ENCODE measurements at places on chromosomes 6 and 20.

- no peaks in the 10 kb centered on the region for H3K4me1 ChIP-seq
- no peak for DNase-seq
- H3K36me3 ChIP-seq = peaks cover 8% of the 10 kb centered on the region
- H3K27me3 ChIP-seq = no peaks in the 10 kb centered on the region
Observed at GRCh38 chr6:157143171-157143889, 180.0 kb downstream of the TMEM242 start.

DNA sequence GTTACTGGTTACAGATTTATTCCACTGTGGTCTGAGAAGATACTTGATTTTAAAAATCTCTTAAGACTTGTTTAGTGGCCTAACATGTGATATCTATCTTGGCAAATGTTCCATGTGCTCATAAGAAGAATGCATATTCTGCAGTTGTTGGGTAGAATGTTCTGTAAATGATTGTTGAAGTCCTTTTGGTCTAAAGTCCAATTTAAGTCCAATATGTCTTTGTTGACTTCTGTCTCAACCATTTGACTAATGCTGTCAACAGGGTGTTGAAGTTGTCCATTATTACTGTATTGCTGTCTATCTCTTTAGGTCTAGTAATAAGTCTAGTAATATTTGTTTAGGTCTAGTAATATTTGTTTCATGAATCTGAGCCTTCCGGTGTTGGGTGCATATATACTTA is 387.8 kb upstream of the RUNX2 start:
- H3K27me3 ChIP-seq = no peaks in the 10 kb centered on the region
- DNase-seq = no peak
- no peaks in the 10 kb centered on the region for H3K4me1 ChIP-seq
- H3K4me3 ChIP-seq = no peak overlapping the region
- no peak overlapping the region for H3K27ac ChIP-seq

DNA sequence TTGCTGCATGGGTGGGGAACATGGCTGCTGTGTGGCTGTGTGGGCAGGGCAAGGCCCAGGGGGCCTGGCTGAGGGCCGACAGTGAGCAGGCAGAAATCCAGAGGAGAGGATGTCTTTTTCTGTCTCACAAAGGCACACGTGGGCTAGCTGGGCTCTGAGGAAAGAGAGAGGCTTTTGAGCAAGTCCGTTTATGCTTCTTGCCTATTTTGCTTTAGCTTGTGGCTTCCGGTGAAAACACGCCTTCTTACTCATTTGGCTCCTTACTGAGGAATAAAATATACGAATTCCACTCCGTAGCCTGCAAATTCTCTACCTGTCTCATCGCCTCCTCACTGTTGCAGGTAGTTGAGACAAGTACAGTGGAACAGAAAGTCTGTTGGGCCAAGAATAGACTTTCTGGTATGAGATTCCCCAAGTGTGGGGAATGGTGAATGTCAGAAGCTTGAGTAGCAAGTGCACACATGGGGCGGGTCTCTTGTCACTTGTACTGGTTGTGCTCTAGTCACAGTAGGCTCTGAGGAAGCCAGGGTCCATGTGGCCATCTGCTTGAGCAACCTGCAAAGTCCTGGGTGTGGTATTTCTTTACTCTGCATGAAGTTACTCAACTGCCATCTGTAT is 28.4 kb downstream of the WRNIP1 start:
- H3K36me3 ChIP-seq = no peaks in the 10 kb centered on the region
- H3K4me1 ChIP-seq = peaks cover 7% of the 10 kb centered on the region
- no peaks in the 10 kb centered on the region for H3K27me3 ChIP-seq
- no peak for DNase-seq

GRCh38 chr6:112155886-112156285 is 68.5 kb downstream of the FAM229B start:
- DNase-seq = no peak
- H3K4me3 ChIP-seq = no peak overlapping the region
- H3K4me1 ChIP-seq = peaks cover 3% of the 10 kb centered on the region
- no peaks in the 10 kb centered on the region for H3K36me3 ChIP-seq

DNA sequence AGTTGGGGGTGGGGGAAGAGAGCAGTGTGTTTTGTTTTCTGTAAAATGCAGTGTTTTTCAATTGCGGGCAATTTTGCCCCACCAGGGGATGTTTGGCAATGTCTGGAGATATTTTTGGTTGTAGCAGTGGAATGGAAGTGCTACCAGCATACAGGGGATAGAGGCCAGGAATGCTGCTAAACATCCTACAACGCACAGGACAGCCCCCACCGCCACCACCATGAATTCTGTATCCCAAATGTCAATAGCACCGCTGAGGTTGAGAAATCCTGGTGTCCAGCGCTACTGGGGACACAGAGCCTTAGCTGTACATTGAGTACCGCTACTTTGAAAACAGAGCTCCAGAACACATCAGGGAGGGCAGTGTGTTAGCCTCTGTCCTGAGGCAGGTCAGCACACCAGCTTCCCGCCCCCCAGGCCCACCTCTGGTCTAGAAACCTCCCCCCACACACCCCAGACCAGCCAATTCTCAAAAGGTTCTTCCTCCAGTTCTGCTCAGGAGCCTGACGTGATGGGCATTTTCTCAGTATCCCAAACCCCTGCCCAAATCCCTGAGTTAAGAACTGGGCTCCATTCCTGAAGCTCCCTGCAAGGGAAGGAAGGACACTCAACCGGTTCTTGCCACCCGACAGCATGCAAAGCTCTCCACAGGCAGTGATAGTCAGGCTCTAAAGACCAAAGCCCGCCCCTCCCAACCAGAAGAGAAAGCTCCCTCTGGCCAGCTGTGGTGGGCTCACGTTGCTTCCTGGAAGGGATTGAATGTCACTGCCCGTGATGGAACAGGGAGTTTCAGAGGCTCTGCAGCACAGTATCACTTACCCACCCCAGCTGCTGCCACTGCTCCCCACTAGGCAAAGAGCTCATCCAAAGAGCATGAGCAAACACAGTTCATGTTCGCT is 321.5 kb upstream of the JARID2 start:
- DNase-seq = no peak
- H3K36me3 ChIP-seq = no peaks in the 10 kb centered on the region
- H3K27ac ChIP-seq = no peak overlapping the region
- no peaks in the 10 kb centered on the region for H3K27me3 ChIP-seq

DNA sequence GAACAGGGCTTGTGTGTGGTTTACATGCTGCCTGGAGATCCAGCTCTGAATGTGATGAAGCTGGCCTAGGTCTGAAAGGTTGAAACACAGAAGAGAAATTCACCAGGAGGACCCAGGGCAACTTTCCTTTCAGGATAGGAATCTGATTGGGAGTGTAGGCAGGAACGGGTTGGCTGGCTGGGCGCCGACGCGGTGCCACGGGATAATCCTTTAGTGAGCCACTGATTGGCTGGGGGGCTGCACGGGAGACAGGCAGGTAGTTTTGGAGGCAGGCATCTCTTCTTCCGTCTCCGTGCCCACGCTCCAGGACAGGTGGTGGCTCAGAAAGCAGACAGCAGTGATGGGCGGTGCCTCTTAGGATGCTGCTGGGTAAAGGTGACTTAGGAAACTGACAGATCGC is 294.6 kb downstream of the CDH4 start:
- no peaks in the 10 kb centered on the region for H3K36me3 ChIP-seq
- H3K4me1 ChIP-seq = no peaks in the 10 kb centered on the region
- H3K27me3 ChIP-seq = no peaks in the 10 kb centered on the region
- no peak for DNase-seq
- no peak overlapping the region for H3K4me3 ChIP-seq

GRCh38 chr6:139760128-139760527 is 385.7 kb upstream of the CITED2 start:
- no peaks in the 10 kb centered on the region for H3K27me3 ChIP-seq
- peaks cover 9% of the 10 kb centered on the region for H3K4me1 ChIP-seq
- no peak overlapping the region for H3K4me3 ChIP-seq

DNA sequence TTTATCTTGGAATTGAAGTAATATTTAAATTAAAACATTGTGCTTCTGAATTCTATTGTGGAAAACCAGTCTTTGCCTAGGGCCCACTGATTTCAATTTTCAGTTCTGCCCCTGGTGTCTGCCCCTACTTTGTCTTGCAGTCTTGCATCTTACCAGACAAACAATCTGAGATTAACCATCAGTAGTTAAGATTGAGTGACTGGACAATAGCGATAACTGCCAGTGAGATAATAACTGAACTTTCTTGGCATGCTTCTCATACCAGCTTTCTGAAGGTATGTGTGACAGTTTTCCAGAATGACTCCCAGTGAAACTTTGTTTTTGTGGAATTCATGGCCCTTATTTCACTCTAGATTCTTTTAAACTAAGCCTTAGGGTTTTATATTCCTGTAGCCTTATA is 53.5 kb downstream of the KCNQ5 start:
- H3K27ac ChIP-seq = no peak overlapping the region
- H3K4me3 ChIP-seq = no peak overlapping the region
- H3K4me1 ChIP-seq = no peaks in the 10 kb centered on the region
- no peaks in the 10 kb centered on the region for H3K36me3 ChIP-seq

GRCh38 chr6:30167101-30167500 is 3.8 kb downstream of the TRIM15 start:
- H3K27ac ChIP-seq = no peak overlapping the region
- H3K4me1 ChIP-seq = no peaks in the 10 kb centered on the region
- H3K27me3 ChIP-seq = peaks cover 4% of the 10 kb centered on the region
- no peaks in the 10 kb centered on the region for H3K36me3 ChIP-seq
- no peak overlapping the region for H3K4me3 ChIP-seq

GRCh38 chr6:117441824-117442264 is 16.1 kb upstream of the ROS1 start:
- H3K27ac ChIP-seq = no peak overlapping the region
- DNase-seq = no peak
- no peaks in the 10 kb centered on the region for H3K36me3 ChIP-seq
- no peak overlapping the region for H3K4me3 ChIP-seq

DNA sequence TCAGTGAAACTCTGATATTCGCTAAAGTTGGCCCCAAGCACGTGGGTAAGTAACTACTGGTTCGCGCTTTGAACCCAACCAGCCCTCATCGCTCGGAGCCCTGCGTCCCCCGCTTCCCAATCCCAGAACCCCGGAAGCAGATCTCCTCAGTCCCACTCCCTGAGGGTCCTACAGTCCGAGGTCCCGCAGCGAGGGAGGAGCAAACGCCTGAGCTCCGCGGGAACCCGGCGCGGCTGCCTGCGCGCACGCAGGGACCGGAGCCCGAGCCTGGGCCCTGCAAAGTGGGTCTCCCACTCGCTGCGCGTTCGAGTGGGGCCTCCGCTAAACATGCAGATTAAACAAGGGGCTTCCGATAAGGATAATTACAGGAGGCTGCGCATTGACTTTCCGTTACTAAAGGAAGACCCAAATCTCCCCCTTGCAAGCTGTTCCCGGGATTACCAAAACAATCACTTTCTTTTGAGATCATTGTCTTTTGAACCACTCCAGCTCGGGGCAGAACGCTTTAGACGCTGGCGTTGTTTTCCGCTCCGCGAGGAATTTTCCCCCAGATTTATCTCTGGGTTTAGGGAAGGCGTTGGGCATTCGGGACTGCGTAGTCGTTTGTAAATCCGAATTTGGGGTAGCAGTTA is 1.3 kb upstream of the VSX1 start:
- no peak overlapping the region for H3K27ac ChIP-seq
- H3K4me1 ChIP-seq = no peaks in the 10 kb centered on the region
- DNase-seq = no peak
- H3K27me3 ChIP-seq = peaks cover 16% of the 10 kb centered on the region

DNA sequence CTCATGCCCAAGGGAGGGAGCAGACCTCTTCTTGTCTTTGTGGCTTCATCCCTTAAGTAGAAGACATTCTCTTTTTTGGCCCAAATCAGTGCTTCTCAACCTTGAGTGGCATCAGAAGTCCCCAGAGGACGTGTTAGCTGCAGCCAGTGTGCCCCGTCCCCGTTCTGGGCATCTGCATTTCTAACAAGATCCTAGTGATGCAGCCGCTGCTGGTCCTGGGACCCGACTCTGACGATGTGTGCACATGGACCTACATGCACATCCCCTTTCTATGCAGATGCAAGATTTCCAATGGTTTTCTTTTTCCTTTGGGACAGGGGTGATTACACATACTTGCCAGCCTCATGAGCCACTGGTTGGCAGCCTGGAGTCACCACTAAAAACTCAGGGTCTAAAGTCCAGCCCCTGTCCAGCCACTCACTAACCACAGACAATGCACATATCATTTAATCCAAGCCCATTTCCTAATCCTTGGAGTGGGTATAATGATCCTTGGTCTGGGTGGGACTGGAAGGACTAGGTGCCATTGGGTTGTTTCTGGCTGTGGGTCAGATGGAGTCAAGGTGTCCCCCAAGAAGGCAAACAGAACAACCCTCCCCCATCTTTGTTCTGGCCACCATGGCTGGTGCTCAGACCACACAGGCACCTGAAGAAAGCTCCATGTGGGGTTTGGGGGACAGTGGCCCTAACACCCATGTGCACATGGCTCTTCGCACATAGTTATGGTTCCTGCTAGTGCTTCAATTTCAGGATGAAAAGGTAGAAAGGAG is 6.4 kb downstream of the ACSS1 start:
- no peaks in the 10 kb centered on the region for H3K27me3 ChIP-seq
- H3K4me3 ChIP-seq = no peak overlapping the region
- peaks cover 41% of the 10 kb centered on the region for H3K4me1 ChIP-seq
- H3K36me3 ChIP-seq = peaks cover 4% of the 10 kb centered on the region
- no peak overlapping the region for H3K27ac ChIP-seq

DNA sequence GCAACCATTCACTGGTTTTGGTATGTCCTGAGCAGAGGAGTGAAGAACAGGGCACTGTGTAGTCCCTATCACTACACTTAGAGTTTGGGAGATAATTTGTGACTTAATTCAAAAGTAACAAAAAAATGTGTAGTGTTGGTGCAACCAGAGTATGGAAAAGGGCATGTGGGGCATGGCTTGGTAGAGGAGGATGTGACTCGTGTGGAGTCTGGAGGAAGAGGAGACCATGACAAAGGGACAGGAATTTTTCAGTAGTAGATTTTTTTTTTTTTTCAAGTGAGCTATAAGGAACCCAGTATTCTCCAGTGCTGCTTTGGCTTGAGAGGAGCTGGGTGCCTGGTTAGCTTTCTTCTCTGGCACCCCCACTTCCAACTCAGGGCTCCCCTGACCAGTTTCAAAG is 5.1 kb downstream of the MTRES1 start:
- H3K36me3 ChIP-seq = no peaks in the 10 kb centered on the region
- no peaks in the 10 kb centered on the region for H3K27me3 ChIP-seq
- no peak for DNase-seq
- H3K4me3 ChIP-seq = no peak overlapping the region
- no peaks in the 10 kb centered on the region for H3K4me1 ChIP-seq
- no peak overlapping the region for H3K27ac ChIP-seq

DNA sequence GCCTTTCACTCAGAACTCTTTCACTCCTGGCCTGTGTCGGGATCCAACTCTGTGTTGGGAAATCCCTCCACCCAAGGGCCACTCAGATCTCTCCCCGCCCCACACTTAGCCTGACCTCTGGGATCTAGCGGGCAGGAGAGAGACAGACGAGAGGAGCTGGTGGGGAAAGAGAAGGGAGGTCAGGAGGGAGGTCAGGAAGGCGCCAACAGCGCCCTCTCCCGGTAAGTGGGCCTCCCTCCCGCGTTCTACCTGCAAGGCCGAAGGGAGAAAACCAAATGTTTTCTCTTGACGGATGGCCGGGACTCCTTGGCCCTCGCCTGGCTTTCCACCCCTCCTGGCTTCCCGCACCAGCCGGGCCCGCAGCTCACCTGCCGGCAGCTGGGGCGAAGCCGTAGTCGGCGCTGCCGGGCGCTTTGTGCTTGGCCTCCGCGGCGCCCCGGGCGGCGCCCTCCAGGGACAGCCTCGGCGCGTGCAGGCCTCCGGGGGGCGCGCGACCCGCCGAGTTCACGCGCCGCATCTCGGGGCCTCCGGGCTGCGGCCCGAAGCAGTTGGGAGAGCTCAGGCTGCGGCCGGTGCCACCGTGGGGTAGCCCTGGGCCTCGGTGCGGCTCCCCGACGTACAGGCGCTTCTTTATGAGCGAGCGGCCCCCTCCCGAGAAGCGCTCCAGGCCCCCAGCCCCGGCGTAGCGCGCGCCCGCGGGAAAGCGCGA is 38.2 kb downstream of the C6orf132 start:
- no peaks in the 10 kb centered on the region for H3K4me1 ChIP-seq
- peak; percentile 15 for DNase-seq
- no peaks in the 10 kb centered on the region for H3K27me3 ChIP-seq
- no peaks in the 10 kb centered on the region for H3K36me3 ChIP-seq
